ENCODE measurements at places on chromosomes 1 and 21.
A peak's percentile ranks its signal among the peaks of the same experiment; 100 is the strongest.

- no peak for DNase-seq
These were observed 123.4 kb upstream of the COL6A1 start for GRCh38 chr21:45858180-45858579.

GRCh38 chr1:93095804-93096585, 16.9 kb downstream of the MTF2 start:
- no peak for DNase-seq

DNA sequence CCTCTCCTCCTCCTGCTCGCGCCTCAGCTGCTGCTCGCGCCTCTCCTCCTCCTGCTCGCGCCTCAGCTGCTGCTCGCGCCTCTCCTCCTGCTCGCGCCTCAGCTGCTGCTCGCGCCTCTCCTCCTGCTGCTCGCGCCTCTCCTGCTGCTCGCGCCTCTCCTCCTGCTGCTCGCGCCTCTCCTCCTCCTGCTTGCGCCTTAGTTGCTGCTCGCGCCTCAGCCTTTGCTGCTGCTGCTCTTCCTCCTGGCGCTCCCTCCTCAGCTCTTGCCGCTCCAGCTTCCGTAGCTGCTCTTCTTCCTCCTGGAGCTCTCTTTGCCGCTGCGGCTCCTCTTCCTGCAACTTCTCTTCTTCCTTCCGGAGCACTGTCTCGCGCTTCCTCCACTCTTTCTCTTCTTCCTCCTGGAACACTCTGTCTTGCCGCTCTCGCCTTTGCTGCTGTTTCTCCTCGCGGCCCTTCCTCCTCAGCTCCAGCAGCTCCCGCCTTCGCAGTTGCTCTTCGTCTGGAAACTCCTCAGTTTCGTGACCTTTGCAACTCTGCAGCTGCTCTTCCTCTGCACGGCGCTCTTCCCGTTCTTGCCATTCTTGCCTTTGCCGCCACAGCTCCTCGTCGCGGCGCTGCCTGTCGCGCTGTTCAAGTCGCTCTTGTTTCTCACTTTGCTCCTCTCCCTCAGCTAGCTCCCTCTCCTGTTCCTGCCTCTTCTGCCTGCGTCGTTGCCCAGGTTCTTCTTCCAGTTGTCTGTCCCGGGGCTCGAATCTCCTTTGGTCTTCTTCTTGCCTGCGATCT, 3.0 kb downstream of the TCHH start:
- DNase-seq, result no peak

GRCh38 chr1:155125511-155125945, 2.1 kb upstream of the EFNA1 start:
- no peak for DNase-seq

- DNase-seq, result no peak
These were observed 415.2 kb upstream of the DAB1 start for GRCh38 chr1:57839067-57839466.

GRCh38 chr1:95034506-95034905, 38.2 kb downstream of the ALG14 start:
- no peak for DNase-seq

- DNase-seq, result no peak
These were observed 141.2 kb upstream of the ST6GALNAC5 start for GRCh38 chr1:76725864-76726619.

DNA sequence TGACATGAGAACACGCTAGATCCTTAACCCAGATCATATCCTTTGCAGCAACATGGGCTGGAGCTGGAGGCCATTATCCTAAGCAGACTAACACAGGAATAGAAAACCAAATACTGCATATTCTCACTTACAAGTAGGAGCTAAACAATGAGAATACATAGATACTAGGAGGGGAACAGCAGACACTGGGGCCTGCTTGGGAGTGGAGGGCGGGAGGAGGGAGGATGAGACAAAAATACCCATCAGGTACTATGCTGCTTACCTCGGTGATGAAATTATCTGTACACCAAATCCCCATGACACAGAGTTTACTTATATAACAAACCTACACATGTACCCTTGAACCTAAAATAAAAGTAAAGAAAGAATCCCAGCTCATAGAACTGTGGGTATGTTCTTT, 1.2 kb upstream of the MOB3C start:
- no peak for DNase-seq

DNA sequence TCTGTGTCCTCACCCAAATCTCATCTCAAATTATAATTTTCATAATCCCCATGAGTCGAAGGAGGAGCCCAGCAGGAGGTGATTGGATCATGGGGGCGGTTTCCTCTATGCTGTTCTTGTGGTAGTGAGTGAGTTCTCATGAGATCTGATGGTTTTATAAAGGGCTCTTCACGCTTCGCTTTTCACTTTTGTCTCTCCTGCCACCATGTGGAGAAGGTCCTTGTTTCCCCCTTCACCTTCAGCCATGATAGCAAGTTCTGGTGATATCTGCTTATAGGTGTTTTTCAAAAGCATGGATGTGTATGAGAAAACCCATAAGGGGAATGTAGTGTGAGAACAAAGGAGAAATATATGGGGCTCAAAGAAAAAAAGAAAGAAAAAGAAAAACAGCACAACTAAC, 405.9 kb upstream of the RGS18 start:
- DNase-seq, result no peak

DNA sequence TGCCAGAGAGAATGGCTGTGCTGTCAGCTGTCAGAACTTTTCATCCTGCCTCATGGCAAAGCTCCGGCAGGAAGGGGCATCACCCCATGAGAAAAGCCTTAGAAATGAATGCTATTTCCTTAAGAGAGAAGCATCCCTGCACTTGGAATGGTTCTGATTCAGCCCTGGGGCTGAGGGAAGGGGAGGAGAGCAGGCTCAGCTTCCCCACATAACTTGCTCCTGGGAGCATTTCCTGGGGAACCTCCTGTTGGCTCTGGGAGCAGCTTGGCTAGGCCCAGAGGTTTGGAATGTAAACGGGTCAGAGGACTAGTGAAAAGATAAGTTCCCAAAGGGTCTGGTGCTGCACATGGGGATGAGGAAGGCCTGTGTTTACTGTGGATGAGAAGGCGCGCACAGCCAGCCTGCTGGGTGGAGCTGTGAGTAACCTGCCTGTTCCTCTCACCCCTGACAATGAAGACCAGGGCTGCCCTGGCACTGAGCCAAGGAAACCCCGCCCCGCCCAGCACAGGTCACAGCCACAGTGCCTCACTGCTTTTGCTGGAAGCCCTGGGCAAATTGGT, 5.0 kb downstream of the PRELP start:
- peak; percentile 87 for DNase-seq

DNA sequence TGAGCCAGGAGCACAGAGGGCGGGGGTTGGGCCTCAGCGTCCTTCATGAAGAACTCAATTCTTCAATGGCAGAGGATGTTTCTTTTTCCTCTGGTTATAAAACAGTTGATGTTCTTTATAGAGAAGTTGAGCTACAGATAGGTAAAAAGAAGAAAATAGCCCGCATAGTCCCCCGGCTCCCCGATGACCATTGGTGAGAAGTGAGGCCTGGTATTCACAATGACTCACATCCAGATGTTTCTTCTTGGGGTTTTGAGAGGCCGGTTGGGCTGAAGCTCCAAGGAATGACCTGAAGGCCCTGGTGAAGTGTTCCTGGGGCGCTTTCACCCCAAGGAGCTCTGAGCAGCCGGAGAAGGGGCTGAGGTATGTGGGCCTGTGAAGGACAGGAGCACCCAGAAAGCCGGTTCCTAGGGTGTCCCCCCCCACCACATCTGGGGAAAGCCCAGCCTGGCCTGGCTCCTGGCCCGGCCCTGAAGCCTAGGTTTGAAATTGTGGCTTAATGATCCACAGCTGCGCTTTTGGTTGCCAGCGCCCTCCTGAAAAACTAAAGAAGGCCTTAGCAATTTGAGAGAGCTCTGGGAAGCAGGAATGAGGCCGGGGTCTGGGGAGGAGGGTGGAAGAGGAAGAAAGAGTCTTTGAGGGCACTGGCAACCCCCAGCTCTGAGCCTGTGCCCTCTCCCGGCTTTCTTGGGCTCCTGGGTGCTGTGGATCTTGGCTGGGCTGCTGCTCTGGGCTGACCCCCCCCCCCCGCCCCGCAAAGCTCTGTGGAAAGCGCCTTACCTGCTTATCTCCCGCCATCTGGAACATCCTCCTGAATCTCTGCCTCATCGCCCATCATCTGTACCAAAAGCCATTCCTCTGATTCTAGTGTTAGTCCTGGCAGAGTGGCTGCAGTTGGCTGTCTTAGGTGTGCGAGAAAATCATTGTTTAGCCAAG, 444.7 kb downstream of the CAMTA1 start:
- no peak for DNase-seq

DNA sequence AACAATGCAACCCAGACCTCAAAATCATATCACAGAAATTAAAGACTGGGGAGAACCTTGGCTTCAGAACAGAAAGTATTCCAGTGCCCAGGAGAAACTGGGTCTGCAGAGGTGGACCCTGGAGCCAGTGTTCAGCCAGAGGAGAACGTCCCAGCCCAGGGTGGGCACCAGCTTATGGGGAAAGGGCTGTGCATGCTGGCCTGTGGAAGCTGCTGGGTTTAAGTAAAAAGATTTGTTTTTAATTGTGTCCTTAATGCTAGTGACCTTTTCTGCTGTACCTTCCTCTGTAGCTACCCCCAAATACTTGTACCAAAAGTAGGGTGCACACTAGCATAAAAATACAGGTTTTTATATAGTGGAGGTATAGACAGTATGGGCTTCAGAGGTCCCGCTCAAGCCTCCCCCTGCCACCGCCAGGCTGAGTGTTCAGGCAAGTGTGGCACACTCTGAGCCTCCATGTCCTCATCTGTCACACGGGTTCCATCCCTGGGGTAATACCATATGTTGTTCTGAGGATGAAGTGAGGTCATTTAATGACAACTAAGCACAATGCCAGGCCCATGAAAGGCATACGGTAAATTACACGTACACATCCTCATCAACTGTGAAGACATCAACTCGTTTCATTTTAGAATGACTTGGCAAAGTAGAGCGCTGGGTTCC, 47.0 kb downstream of the SLC37A1 start:
- DNase-seq, result no peak

DNA sequence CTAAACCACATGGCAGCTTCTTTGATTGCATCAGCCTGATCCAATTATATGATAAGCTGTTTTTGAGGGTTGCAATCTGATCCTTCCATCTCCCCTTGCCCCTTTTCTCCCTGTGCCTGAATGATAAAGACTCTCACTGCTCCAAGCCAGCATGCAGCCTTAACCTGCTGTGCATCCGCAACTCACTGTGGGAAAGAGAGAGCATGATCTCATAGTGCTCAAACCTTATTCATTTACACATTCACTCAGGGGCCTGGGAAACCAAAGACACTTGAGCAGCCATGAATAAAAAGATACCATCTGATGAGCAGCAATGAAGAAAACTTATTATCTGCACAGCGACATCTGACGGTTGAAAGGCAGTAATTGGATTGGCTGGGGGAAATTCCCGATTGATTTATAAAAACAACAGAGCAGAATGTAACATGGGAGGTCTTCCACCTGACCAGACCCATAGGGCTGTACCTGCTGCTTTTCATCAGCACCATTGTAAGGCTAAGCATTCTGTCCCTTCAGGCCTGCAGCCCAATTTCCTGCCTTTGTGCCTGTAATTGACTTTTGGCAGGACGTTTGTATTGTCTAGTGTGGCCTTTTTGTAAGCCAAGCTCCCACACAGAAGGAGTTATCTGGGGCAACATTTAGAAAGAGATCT, 62.5 kb downstream of the KIAA0040 start:
- no peak for DNase-seq

- DNase-seq, result no peak
These were observed 6.4 kb downstream of the PTAFR start for GRCh38 chr1:28170001-28170596.

DNA sequence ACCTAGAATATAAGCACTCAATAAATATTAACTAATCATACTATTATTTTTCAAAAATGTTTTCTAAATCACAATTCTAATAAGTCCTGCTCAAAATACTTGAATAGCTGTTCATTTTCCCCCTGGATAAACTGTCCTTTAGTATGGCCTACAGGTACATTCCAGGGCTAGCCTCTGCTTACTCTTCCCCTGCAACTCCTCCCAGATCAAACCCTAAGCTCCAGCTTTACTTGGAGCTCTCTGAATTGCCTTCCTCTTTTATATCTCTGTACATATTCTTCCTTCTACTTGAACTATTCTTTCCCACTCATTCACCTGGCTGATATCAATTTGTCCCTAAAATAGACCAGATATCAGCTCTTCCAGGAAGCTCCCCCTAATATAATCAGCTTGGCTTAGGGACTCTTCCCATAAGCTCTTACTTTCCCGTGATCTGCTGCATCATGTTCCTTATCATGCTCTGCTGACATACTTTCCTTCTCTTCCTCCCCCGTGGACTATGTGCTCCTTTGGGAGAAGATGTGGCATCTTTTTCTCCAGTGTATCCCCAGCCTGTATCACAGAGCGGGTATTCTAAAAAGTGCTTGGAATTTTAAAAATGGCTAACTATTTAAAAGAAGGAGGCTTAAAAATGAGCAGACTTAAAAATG, 43.1 kb upstream of the PIGC start:
- DNase-seq, result no peak

- DNase-seq, result no peak
These were observed 49.5 kb upstream of the DMRTB1 start for GRCh38 chr1:53409695-53410094.

DNA sequence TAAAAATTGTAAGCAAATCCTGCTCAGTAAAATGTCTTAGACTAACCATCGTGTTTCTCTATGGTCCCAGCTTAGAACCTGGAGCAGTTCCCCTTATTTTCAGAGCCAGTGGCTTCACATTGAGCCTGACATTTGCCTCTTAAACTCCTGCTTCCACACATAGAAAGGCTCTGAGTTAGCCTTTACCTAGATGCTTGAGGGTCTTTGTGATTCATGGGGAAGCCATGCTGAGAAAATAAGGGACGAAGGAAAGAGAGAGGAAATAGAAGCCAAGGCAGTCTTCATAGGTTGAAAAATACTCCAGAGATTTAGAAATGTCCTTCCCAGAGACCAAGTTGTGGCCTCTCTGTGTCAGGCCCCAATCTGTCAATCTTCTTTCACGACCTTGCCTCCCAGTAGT, 16.1 kb upstream of the RBBP5 start:
- DNase-seq, result no peak

GRCh38 chr21:43864313-43864961, 586 bp upstream of the AGPAT3 start:
- no peak for DNase-seq

GRCh38 chr1:56934430-56935060, 31.3 kb downstream of the C8B start:
- no peak for DNase-seq

DNA sequence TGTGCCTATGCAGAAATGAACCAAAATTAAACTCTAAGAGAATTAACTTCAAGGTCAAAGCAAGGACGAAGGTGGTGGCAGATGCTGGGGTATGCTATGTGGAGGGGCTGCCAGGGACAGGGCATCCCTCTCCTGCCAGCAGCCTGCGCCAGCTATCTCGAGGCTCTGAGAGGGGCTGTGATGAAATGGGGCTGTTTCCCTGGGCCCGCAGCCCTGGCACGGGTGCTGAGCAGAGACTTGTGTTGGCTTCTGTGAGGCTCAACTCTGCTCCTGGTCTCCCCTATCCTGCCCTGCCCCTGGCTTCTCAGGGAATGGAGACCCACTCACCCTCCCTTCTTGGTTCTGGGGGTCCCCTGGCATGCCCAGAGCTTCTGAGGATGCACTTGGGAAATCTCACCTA, 41.9 kb upstream of the TIAM1 start:
- DNase-seq, result no peak

GRCh38 chr1:225746361-225747179, 31.1 kb upstream of the SRP9 start:
- peak; percentile 69 for DNase-seq

- DNase-seq, result no peak
These were observed 1.2 kb upstream of the PIK3C2B start for GRCh38 chr1:204495777-204496176.

All from HTR-8/SVneo (cell line).